ENCODE measurements at places on chromosomes 2 and 18.

- no peak for DNase-seq
These were observed 155.4 kb downstream of the STK39 start for GRCh38 chr2:168091986-168092385.

DNA sequence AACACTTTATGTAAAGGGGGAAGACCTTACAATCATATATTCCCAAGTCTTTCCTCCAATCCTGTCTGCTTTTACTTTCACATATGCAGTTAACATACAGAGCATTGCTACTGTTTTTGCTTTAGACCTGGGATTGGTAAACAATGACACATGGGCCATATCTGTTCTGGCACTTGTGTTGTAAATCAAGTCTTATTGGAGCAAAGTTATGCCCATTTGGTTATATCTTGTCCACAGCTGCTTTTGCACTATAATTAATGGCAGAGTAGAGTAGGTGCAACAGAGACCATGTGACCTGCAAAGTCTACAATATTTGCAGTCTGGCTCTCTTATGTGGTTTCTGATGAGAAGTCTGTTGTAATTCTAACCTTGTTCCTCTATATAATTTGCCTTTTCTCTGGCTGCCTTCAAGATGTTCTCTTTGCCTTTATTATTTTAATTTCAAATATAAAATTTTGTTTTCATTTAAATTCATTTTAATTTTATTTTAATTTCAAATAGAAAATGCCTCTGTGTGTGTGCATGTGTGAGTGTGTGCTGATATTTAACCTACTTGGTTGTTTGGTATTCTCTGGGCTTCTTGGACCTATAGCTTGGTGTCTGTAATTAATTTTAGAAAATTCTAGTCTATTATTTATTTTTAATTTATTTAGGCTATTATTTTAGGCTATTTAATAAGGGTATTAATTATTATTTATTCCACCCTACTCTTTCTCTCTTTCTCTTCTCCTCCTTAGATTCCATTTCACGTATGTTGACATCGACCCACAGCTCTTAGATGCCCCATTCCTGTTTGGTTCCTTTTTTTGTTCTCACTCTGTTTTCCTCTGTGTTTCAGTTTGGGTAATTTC is 16.8 kb upstream of the LPIN1 start:
- DNase-seq, result no peak

GRCh38 chr2:181724662-181725061 is 44.3 kb upstream of the NEUROD1 start:
- no peak for DNase-seq

DNA sequence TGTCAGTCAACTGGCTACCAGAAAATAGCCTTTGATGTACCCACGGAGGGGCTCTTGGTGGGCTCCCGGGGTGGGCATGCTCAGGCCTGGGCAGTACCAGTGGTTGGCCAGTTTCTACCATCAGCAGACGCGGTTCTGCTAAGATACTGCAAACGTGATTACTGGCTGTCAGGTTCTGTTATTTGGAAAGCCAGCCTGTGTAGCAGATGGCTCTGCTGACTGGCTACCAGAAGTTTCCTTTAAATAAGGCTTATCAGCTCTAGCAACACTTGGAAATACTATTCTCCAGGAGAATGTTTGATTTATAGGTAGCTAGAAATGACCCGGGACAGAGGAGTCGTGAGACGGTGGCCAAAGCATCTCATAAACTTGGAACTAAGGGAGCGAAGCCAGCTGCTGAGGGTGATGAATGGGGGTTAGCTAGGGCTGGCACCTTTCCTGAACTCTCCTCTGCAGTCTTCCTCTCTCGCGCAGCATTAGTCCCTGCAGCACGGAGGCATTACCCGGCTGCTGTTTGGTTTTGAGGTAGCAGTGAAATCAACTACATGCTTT is 171.9 kb downstream of the AGAP1 start:
- no peak for DNase-seq

- no peak for DNase-seq
These were observed 103.9 kb upstream of the HS6ST1 start for GRCh38 chr2:128422571-128422970.

- DNase-seq, result no peak
These were observed 163.8 kb downstream of the WDPCP start for GRCh38 chr2:63424329-63425078.

- DNase-seq, result no peak
These were observed 468.1 kb upstream of the MYT1L start for GRCh38 chr2:2799151-2799697.

GRCh38 chr2:181787310-181788048 is 104.1 kb upstream of the ITPRID2 start:
- DNase-seq, result no peak

GRCh38 chr2:207285473-207285815 is 119.7 kb upstream of the KLF7 start:
- no peak for DNase-seq

DNA sequence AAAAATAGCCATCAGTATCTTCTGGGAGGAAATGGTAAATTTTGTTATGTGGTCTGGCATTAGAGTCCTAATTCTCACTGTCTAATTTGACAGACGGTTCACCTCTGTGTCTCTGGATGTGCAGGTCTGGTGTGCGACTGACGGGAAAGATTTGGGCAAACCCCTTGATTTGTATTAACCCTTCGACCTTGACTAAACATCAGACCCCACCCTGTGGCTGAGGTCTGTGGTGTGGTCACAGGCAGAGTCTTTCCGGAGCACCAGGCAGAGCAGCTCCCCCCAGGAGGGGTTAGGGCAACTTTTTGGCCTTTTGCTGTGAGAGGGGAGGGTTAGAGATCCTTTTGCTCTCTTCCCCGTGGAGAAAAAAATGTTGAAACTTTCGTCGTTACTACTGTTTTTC is 6.4 kb downstream of the TWIST2 start:
- no peak for DNase-seq

- no peak for DNase-seq
These were observed 49.3 kb downstream of the ACAA2 start for GRCh38 chr18:49764032-49764431.

DNA sequence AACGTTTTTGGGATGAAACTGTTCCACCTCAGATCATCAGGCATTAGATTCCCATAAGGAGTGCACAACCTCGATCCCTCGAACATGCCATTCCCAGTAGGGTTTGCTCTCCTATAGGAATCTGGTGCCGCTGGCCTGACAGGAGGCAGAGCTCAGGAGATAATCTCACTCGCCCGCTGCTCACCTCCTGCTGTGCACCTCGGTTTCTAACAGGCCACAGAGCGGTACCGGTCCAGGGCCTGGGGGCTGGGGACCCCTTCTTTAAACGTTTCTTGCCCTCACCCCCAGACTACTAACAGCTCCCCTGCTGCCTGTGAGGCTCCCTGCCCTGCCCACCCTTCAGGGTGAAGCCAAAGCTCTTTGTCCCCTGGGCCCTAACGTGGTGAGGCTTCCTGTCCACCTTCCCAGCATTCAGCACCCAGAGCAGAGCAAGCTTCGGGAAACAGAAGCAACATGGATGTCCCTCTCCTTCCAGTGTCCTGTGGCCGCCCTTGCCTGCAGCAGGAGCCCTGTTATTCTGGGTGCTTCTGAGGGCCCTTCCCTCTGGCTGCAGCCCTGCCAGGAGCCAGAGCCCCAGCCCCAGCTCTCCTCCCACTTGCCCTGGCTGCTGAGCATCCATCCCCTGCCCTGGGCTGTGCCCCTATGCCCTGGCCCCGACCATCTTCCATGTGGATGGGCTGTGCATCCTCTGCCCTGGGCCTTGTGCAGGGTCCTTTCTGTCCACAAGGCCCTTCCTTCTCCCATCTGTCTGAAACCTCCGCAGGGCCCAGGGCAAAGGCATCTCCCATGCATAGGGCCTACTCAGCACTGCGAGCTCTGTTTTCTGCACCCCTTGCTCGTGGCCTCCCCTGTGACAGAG is 140.1 kb downstream of the MBP start:
- DNase-seq, result no peak

GRCh38 chr2:159584796-159585195 is 31.6 kb downstream of the BAZ2B start:
- DNase-seq, result no peak

GRCh38 chr2:38462121-38462661 is 85.1 kb upstream of the ATL2 start:
- no peak for DNase-seq

GRCh38 chr2:128772671-128773070 is 454.0 kb upstream of the HS6ST1 start:
- DNase-seq, result no peak

DNA sequence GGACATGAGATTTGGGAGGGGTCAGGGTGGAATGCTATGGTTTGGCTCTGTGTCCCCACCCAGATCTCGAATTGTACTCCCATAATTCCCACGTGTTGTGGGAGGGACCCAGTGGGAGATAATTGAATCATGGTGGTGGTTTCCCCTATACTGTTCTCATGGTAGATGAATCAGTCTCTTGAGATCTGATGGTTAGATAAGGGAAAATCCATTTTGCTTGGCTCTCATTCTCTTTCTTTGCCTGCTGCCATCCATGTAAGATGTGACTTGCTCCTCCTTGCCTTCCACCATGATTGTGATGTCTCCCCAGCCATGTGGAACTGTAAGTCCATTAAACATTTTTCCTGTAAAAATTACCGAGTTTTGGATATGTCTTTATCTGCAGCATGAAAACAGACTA is 80.9 kb upstream of the GALNT5 start:
- DNase-seq, result no peak

DNA sequence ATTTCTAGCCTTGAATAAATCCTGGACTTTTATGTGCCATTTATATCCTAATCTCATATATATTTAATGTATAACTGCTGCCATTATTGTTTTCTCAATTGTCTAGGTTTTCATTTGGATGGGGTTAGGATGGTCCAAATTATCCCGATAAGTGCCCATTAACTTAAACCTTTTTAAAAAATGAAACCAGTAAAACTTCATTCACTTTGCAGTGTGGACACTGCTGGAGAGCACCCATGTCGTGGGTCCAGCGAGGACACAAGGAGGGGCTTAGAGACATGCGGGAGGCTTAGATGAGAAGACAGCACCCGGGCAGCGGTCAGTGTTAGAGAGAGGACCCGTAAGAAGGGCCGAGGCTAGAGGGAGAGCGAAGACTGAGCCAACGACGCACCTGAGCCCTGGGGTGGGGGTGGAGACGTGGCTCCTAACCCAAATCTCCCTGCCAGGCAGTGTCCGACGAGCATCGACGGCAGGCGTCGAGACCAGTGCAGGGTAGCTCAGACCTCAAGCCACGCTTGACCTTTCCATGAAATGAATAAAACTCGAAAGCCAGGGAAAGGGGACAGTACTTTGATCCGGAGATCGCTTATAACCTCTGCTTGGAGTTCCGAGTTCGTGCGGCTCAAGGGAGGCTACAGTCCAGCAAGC is 9.0 kb upstream of the EN1 start:
- no peak for DNase-seq

DNA sequence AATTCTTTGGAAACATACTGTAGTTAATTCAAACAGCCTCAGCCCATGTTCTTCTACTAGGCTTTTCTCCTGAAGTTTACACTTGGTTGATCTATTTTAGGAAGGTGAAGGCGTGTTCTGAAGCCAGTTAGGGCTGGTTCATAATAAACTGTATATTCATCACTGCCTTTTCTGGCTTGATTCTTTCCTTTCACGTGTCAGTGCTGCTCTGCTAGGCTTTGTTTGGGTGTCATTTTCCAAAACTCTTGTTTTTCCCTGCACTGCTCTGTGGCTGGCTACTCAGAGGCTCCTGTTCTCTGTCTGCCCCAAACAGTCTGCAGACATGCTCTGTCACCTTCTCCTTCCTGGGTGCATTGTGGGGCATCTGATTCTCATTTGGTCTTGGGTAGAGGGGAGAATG is 136.1 kb downstream of the PARD3B start:
- no peak for DNase-seq

GRCh38 chr2:235360446-235360845 is 133.4 kb upstream of the AGAP1 start:
- no peak for DNase-seq
